Type B pancreatic cell (in vitro differentiated cells): ENCODE measurements at places on chromosomes 2 and 18. TPM values are rescaled to one million over a fixed set of nuclear protein-coding genes. Genes with fewer than 3 reads are reported as not detected.

COL4A3 gene
- total RNA-seq: 0.19 and 0.48 TPM in 2 replicates

KCNJ3 gene
- total RNA-seq: 6.0 and 11.7 TPM in 2 replicates

MYO7B gene
- total RNA-seq: 1.7 and 5.0 TPM in 2 replicates

LRRTM4 gene
- 5.4 and 6.5 TPM in 2 replicates for total RNA-seq

RNMT gene
- total RNA-seq: 40.8 and 41.4 TPM in 2 replicates

NT5DC4 gene
- not detected in 2 replicates for total RNA-seq

PTPRN gene
- 17.5 and 35.6 TPM in 2 replicates for total RNA-seq

AFF3 gene
- total RNA-seq: 8.3 and 29.2 TPM in 2 replicates

CYS1 gene
- 0.79 and 0.94 TPM in 2 replicates for total RNA-seq
